Cortex of kidney (tissue), 1 donor: ENCODE measurements at places on chromosomes 7 and 10.

DNA sequence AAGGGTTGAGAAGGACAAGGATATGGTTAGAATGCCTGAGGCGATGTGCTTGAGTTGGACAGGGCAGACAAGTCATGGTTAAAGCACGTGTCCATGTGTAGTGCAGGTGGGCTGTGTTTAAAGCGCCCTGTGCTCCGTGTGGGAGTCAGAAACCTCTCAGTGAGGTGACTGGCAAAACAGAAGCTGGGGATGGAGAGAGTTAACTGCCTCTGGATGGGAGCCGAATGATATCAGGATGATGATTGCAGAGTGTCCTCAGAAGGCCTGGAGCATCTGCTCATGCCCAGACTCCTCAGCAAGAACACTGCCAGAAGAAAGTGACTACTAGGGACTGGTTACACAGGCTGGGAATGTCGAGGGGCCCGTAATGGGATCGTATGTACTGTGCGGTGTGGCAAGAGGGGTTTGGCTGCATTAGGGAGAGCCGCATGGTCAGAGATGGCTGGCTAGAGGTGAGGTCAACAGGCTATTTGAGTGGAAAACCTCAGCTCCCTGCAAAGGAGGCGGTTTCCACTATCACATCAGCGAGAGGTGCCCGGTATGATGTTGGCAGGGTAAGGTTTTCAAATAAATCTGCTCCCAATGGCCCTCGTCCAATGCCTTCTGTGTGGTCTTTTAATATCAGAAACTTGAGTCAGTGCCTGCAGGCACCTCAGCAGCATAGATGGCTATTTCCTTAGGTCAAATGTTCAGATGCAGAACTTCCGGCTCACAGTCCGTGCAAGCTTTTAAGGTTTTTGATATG is 26.1 kb upstream of the MRC1 start:
- no peak for DNase-seq

GRCh38 chr7:18573410-18574234 is 78.1 kb downstream of the HDAC9 start:
- DNase-seq, result no peak

DNA sequence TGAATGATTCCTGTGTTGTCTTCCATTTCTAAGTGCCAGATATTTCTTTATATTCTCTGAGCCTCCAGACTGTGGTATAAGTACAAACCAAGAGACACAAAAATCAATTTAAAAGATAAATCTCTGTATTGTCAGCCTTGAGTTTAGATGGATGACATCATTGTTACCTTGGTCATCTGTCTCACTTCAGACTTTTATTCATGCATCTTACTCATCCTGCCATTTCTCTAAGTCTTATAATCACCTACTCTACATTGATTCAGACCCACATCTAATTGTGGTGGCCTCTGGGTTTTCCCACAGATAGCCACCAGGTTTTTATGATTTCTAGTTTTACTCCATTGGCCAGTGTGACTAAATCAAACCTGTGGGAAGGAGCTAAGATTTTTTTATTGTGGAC is 26.8 kb upstream of the HDAC9 start:
- DNase-seq, result no peak

DNA sequence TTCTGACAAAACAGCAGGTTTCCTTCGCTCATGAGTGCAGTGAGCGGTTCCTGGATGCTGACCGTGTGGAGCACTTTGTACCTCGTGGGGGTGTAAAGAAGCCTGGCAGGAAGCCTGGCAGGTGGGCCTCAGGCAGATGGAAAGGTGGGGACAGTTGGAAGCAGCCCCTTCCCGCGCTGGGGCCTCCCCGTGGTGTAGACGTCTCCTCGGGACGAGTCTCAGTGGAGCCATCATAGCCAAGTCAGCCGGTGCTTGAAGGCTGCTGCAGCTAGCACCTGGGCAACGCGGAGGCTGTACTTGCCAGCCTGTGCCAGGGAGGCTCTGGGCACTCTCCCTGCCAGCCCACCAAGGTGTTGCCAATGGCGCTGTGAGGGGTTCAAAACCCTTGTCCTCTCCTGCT is 154.5 kb downstream of the WDR37 start:
- DNase-seq, result no peak

GRCh38 chr7:5470816-5471215 is 47.2 kb upstream of the TNRC18 start:
- no peak for DNase-seq
